ENCODE measurements at places on chromosomes 1 and 21.

DNA sequence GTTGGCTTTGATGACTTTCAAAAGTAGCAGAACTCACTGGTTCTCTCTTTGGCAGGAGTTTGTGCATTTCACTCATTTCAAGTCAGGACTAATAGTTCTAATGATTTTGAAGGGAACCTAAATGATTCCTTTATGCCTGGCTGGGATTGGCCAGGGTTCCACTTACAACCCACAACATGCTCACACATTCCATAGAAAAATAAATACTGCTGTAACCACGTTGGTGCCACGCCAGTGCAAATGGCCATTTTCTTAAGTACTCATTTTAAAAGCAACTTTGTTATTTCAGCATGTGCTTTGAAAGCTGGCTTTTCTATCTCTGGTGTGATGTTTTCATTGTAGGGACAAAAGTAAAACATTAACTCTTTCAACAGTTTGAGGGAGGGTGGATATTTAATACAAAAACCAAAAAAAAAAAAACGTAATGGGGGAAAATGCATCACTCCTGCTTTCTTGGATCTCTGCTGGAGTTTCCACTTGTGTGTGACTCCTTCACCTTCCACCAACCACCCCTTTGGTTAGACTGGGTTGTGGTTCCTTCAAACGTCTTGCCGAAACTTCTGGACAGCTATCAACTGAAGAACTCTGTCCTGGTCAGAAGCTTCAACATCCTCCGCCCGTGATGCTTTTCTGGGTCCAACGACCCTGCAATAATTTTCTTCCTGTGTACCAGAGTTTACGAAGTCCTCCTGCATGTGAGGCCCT, 300.4 kb upstream of the RUNX1 start:
- no peak for DNase-seq

DNA sequence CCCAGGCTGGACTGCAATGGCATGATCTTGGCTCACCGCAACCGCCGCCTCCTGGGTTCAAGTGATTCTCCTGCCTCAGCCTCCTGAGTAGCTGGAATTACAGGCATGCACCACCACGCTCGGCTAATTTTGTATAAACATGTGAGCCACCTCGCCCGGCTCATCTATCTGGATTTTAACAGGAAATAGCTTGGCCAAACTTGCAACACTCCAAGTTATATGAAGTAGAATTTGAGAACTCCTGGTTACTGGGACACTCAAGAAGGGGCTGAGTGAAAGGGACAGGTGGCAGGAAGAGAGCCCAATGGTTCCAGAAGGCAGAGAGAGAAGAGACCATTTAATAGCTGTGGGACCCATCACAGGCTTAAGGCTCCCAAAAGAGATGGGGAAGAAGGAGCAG, 2.9 kb upstream of the GPX7 start:
- DNase-seq: no peak

DNA sequence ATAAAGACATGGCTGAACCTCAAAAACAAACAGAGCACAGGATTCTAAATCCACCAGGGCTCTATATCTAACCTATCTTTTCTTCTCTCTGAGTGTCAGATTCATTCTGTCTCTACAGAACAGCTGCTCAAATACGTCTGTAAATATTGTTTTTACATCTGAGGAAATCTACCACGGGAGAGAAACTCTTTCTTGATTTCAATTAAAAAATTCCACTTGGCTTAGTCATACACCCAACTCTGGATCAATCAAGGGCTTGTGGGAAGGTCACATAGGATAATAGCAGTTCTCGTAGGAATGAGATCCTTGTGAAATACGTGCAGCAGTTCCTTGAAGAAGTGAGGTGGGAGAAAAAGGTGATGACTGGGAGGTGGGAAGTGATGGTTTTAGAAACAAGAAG, 1355.7 kb upstream of the ADGRL2 start:
- no peak for DNase-seq

GRCh38 chr1:180345148-180345547, 115.1 kb downstream of the LHX4 start:
- DNase-seq: no peak

GRCh38 chr1:187481581-187482148, 652.9 kb downstream of the PLA2G4A start:
- DNase-seq: no peak

- DNase-seq: no peak
Observed at GRCh38 chr1:26923711-26924110, 2.2 kb downstream of the NUDC start.

DNA sequence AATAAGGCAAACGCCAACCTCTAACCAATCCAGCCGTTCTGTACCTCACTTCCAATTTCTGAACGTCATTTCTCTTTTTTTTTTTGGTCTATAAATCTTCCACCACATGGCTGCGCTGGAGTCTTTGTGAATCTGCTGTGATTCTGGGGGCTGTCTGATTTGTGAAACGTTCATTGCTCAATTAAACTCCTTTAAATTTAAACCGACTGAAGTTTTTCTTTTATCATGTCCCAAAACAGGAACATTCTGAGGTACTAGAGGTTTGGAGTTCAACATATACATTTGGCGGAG, 65.5 kb upstream of the BACH1 start:
- no peak for DNase-seq

DNA sequence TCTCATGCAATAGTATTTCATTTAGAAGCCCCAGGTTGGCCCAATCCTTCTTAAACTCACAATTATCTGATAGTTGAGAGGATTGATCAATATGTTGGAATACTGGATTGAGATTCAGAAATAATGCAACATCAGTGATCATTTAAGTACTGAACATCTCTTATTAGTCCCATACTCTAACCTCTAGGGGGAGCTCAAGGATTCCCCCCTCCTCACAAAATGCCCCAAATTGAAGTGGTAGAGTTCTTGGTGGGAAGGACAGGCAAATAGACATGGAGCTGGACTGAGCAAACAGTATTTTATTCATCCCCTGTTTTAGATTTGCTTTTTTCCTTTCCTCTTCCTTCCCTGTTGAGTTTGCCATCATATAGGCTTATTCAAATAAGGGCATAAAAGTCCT, 62.8 kb downstream of the NGF start:
- DNase-seq: no peak

DNA sequence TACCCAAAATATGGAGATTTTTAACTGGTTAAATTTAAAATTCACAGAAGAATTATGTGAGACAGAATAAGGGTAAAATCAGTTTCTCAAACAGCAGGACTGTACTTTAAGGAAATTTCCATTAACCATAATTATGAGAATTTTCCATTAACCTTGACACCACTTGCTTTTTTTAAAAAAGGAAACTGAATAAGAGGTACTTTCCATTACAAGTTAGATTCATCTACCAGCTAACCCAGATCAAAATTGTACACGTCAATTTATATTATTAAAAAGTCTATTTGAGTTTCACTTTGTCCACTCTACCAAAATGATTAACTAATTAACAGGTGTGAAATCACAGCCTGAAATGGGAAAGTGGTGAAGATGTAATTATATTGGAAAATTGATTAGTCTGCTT, 414.5 kb downstream of the DPYD start:
- DNase-seq: no peak

DNA sequence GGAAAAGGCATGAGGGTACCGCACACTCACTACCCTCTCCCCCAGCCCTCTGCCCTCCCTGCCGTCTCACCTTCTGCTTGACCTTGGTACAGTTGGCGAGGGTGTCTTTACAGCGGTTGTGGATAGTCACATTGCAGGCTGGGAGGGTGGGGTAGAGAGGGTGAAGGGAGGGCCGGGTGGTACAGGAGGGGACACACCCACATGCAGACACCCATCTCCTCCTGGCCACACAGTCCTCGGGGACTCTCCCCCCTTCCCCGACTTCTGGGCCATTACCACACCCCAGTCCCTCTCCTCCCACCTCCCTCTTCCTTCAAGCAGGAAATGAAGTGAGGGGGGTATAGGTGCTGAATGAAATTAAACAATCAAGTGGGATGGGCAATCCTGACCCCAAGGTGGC, 11.6 kb downstream of the ARHGEF2 start:
- no peak for DNase-seq

- DNase-seq: no peak
Observed at GRCh38 chr1:191929383-191929782, 228.9 kb upstream of the RGS18 start.

- no peak for DNase-seq
Observed at GRCh38 chr1:10339815-10340214, 59.0 kb upstream of the PGD start.

DNA sequence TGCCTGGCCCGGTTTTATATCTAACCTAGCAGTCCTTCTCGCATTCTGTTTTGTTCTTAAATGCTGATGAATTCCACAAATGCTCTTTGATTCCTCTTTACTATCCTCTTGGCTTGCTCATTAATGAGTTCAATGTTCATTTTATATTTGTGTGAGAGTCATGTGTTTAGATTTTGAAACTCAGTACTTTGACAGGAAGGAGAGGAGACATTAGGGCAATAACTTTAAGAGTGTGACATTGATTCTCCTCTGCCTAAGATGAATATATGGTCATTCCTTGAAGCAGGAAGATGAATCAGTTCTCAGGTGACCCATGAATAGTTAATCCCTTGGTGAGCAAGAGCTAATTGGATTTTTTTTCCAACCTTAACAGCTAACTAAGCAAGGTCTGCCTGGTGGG, 84.1 kb downstream of the MRPS6 start:
- DNase-seq: no peak

DNA sequence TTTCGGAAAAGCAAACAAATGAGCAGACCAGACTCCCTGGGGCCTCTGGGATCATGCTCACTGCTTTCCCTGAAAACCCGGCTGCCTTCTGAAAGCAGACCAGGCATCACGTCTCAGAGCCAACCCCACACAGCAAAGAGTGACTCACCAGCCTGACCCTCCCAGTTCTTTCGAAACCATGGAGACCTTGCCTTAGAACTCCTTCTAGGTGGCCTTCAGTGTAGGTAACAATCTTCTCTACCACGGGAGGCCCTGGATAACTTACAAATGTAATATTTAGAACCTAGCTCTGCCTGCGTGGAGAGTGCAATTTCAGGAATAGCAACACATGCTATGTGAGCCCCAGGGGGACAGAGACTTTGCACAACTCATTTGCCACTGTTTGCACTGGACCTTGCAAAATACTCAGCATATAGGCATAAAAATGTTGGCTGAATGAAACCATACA, 105.2 kb downstream of the SUSD4 start:
- no peak for DNase-seq

DNA sequence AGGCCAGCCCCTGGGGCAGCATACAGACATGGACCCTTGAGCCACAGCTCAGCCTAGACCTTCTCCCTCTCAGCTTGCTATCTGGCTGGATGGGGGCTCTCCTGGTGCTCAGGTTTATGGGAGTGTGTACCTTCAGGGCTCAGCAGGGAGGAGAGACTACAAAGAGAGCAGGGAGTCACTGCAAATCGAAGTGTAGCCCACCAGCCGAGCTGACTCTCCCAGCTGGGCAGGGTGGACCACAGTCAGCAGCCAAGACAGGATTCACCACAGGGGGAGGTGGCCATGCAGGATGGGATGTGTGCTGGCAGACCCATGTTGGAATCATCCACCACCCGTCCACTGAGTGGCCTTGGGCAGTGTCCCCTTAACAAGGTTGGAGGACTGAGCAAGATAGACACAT, 78.3 kb downstream of the GLIS1 start:
- no peak for DNase-seq

- no peak for DNase-seq
Observed at GRCh38 chr1:25193229-25193628, 39.1 kb downstream of the SYF2 start.

DNA sequence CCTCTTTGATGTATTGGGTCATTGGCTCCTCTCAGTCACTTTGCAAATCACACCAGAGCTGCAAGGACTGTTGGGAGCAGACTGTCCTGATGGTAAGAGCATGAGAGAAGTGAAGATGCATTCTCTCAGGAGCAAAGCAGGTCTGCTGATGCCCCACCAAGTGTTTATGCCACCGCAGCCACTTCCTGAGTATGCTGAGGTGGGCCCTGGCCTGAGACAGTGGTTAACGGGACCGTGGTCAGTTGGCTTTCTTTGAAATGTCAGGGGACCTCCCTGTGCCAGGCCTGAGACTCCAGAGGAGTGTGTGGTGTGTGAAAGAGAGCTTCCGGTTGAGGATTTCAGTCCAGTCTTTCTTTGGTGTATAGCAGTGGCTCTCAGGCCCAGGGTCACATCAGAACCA, 79.4 kb downstream of the SPATA46 start:
- DNase-seq: no peak

- no peak for DNase-seq
Observed at GRCh38 chr1:184164536-184164935, 113.0 kb downstream of the TSEN15 start.

DNA sequence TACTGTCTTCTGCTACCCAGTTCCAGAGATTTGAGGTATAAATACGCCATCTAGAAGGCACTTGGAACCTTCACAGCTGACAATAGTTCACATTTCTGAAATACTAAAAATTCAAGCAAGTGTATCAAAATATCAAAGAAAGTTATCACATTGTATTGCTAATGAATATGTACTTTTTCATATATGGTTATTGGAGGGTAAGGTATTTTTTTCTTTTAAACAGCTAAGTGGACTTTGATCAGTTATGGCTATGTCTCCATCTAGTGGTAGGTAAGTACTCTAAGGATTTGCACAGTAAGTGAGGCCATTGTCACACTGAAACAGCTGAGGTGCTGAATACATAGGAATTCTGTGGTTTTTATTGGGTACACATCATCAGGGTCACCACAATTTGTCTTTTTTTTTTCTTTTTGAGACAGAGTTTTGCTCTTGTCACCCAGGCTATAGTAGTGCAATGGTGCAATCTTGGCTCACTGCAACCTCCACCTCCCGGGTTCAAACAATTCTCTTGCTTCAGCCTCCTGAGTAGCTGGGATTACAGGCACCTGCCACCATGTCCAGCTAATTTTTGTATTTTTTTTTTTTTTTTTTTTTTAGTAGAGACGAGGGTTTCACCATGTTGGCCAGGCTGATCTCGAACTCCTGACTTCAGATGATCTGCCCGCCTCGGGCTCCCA, 49.1 kb upstream of the CR2 start:
- DNase-seq: no peak
